ENCODE measurements at places on chromosomes 3 and 15. TPM values are rescaled to one million over a fixed set of nuclear protein-coding genes. Genes with fewer than 3 reads are reported as not detected.

Gene TICRR
- polyA plus RNA-seq: 0.33 TPM

Gene ARGFX
- not detected for polyA plus RNA-seq

GRCh38 chr15:93210995-93211394, 122.0 kb upstream of the RGMA start:
- no peak for DNase-seq
- no peaks in the 10 kb centered on the region for H3K4me1 ChIP-seq
- H3K27me3 ChIP-seq: no peaks in the 10 kb centered on the region
- no peak overlapping the region for H3K4me3 ChIP-seq
- no peak overlapping the region for H3K27ac ChIP-seq
- H3K36me3 ChIP-seq: no peaks in the 10 kb centered on the region

DNA sequence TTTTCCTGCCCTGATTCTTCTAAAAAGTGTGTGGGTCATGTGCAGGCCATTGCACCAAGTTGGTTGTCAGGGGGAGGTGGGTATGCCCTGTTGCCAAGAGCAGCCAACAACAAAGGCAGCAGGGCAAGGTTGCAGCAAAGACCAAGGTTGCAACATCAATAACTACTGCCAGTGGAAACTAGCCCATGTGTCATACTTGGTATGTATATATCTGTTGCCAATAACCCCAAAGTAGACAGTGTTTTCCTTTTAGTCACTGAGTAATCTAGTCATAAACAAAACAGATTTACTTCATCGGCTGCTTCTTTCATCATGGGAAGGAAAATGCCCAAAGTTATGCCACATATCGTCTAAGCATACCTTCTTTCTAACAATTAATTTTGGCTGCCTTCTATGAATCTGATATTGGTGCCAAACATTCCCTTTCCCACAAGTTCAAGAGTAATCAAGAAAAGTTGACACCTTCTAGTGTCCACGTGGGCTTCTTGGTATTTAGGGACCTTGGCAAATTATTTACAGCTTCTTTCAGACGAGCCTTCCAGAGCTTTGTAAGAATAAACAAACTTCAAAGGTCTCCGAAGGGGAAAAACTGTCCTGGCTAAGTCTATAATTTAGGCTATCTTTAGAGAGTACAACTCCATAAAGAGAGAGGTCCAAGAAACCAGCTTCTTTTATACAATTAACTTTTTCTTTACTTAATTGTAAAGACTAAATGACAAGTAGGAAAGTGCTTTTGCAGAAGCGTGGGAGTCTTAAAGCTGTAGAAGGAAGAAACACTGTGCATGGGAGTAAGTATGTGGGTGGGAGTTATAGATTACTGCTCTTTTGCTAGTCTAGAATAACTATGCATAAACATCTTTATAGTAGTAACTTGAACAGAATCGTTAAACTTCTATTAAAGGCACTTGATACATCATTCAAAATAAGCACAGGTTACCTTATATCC, 10.0 kb upstream of the MBNL1 start:
- no peak overlapping the region for H3K4me3 ChIP-seq
- no peaks in the 10 kb centered on the region for H3K36me3 ChIP-seq
- DNase-seq: peak; percentile 33
- no peaks in the 10 kb centered on the region for H3K27me3 ChIP-seq

Gene CPLX3
- 0.13 TPM for polyA plus RNA-seq

DNA sequence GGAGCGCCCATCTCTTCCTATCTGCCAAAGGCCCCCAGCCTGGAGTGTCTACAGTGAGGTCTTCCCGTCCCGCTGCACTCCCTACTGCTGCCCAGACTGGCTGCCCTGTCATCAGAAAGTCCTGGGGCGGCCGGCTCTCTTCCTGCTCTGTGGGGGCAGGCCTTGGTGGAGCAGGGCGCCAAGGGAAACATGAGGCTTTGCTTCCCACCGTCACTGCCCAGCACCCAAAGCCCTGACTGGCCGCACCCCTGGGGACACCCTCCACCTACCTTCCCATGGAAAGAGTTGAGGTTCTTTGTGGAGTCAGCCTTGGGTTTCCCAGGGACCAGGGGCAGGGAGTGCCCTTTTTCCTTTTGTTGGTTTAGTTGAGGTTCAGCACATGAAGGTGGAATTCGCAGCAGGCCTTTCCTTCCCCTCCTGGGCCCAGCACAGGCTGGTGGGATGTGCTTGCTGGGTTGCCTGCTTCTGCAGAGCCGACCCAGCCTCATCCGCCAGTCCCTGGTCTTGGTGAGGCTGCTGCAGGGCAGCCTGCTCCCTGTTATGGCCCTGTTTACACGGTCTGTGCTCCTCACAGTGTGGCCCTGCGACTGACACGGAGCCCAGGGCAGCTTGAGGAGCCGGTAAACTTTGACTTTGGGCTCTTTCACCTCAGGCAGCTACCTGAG, 51.8 kb upstream of the PLXNA1 start:
- peaks cover 21% of the 10 kb centered on the region for H3K4me1 ChIP-seq
- H3K27ac ChIP-seq: peak overlapping the region; percentile 65
- H3K27me3 ChIP-seq: no peaks in the 10 kb centered on the region
- no peaks in the 10 kb centered on the region for H3K36me3 ChIP-seq
- no peak for DNase-seq

GRCh38 chr3:117887901-117888300, 1146.7 kb downstream of the IGSF11 start:
- no peaks in the 10 kb centered on the region for H3K36me3 ChIP-seq
- no peaks in the 10 kb centered on the region for H3K27me3 ChIP-seq
- no peak for DNase-seq
- no peaks in the 10 kb centered on the region for H3K4me1 ChIP-seq

Gene WDR49
- polyA plus RNA-seq: 2.0 TPM

GRCh38 chr3:174862666-174863065, 3.5 kb downstream of the NAALADL2 start:
- no peak overlapping the region for H3K4me3 ChIP-seq
- no peak overlapping the region for H3K27ac ChIP-seq
- H3K27me3 ChIP-seq: no peaks in the 10 kb centered on the region

Gene B3GALNT1
- polyA plus RNA-seq: 9.9 TPM

DNA sequence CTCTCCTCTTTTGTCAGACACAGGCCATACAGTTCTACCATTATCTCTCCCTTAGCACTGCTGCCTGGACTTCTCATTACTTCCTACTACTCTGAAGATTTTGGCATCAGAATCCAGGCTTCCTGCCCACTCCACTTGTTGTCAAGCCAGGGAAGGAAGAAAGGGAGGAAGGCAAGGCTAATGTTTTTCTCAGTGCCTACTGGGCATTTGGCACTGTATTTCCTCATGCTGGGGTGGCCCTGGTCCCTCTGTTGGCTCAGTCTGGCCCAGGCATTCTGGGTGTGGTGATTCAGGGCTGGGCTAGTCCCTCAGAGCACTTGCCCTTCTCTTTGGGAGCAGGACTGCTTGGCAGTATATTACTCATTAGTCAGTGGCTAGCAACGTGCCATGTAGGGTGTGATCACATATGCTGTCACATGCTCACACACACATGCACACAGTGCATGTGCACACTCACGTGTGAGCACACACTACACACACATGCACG, 52.9 kb downstream of the BSN start:
- H3K36me3 ChIP-seq: no peaks in the 10 kb centered on the region
- no peak overlapping the region for H3K27ac ChIP-seq
- DNase-seq: peak; percentile 18

GRCh38 chr3:63995086-63995485, 28.2 kb downstream of the PSMD6 start:
- no peaks in the 10 kb centered on the region for H3K27me3 ChIP-seq
- DNase-seq: no peak
- no peaks in the 10 kb centered on the region for H3K4me1 ChIP-seq
- no peak overlapping the region for H3K4me3 ChIP-seq

All from lung (tissue), 17 donors.